ENCODE measurements at places on chromosomes 3 and 15.

GRCh38 chr3:62101488-62101887, 271.9 kb downstream of the FEZF2 start:
- DNase-seq, result no peak

DNA sequence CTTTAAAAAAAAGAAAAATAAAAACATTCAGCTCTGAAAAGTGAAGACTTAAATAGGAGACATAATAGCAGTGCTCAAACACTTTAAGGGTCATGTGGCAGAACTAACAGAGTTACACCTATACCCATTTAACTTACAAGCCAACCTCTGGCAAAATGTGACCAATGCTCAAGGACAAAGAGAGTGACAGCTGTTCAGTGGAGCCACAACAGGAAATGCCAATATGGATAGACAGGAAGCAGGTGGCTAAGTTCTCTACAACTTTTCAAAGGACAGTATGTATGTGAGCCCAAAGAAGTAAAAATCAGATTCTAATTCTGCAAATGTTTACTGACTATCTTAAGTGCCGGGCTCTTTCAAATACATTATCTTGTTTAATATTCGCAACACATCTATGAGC, 3.4 kb downstream of the TMCC1 start:
- no peak for DNase-seq

DNA sequence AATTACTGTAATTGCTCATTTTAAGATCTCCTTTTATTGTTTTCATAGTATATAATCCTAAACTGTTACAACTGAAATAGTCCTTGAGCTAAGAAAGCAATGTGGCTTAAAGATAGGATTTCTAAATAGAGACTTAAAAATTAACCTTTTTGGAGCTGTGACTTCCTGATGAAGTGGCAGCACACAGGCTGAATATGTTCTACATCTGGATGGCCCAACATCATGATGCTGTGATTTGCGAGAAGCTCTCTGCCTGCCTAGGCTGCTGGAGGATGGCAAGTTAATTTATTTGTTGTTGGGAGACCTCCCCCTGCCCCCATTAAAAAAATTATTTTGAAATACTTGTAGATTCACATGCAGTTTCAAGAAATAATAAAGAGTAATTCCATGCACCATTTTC, 134.5 kb downstream of the IGF1R start:
- DNase-seq, result no peak

DNA sequence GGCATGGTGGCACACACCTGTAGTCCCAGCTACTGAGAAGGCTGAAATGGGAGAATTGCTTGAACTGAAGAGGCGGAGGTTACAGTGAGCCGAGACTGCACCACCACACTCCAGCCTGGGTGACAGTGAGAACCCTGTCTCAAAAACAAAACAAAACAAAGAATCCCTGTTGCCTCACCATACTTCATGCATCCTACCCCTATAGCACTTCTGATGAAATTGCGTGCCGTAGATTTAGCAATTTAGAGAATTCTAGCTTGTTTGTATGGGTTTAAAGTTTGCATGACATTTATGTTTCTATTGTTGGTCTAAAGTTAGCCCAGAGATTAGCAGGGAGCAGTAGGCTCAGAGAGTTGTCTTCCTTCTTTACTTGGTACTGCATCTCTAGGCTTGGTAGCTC, 7.8 kb downstream of the RAB5A start:
- DNase-seq, result no peak

All from activated T-helper 1 cell treated with Interleukin-2 at 50 U/mL for 16 hours (primary cell).